Stimulated activated naive CD8-positive, alpha-beta T cell treated with anti-CD3 and anti-CD28 coated beads, Interleukin-15, Interleukin-2, amounts not matched to agents 100 U/mL and 50 U/mL, for 24 hours (primary cell): ENCODE measurements at places on chromosomes 13 and 19.

DNA sequence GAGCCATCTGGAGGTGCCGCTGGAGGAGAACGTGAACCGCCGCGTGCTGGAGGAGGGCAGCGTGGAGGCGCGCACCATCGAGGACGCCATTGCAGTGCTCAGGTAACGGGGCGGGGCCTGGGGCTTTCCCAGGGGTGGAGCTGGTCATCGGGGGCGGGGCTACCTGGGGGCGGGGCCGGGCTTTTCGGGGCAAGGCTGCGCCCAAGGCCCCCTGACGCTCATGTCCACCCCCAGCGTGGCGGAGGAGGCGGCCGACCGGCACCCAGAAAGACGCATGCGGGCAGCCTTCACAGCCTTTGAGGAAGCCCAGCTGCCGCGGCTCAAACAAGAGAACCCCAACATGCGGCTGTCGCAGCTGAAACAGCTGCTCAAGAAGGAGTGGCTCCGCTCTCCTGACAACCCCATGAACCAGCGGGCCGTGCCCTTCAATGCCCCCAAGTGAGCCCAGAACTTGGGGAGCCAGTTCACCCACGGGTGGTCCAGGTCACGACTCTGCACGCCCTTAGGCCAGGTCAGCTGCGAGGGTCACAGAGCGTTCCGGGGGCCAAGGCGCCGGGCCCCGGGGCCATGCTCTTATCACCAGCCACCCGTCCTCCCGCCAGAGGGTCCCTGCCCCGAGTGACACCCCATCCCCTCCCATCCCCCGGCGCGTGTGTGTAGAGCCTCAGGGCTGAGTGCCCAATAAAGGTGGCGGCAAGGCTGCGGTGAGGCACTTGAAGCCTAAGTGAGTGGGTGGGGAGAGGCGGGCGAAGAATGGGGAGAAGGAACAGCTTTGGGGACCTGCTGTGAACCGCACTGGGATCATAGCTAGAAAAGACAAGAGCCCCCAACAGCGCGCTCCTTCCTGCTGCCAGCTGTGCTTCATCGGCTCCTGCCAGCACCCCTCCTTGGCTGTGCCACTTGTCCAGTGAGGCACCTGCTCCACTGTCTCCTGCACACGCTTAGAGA, 10.7 kb downstream of the CCDC124 start:
- DNase-seq, result no peak

- no peak for DNase-seq
Measured at GRCh38 chr19:4715529-4716221, 8.0 kb downstream of the DPP9 start.

GRCh38 chr13:94968040-94968756, 255.9 kb upstream of the SOX21 start:
- peak; percentile 5 for DNase-seq

DNA sequence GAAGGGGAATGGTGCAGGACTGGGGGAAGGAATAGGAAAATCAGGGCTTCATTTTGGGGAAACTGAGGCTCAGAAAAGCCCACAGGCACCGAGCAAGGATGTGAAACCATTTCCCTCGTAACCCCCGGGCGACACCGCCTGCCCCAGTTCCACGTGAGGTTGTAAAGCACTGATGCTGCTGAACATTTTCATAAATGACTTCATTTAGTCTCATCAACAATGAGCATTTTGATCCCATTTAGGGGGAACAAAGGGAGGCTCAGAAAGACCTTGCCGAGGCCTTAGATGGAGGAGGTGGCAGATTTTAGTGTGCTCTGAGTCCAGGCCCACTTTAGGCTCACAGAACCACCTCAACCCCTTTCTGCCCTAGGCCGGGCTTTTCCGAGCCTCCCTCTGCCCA, 20.5 kb upstream of the FBXO27 start:
- DNase-seq, result no peak

DNA sequence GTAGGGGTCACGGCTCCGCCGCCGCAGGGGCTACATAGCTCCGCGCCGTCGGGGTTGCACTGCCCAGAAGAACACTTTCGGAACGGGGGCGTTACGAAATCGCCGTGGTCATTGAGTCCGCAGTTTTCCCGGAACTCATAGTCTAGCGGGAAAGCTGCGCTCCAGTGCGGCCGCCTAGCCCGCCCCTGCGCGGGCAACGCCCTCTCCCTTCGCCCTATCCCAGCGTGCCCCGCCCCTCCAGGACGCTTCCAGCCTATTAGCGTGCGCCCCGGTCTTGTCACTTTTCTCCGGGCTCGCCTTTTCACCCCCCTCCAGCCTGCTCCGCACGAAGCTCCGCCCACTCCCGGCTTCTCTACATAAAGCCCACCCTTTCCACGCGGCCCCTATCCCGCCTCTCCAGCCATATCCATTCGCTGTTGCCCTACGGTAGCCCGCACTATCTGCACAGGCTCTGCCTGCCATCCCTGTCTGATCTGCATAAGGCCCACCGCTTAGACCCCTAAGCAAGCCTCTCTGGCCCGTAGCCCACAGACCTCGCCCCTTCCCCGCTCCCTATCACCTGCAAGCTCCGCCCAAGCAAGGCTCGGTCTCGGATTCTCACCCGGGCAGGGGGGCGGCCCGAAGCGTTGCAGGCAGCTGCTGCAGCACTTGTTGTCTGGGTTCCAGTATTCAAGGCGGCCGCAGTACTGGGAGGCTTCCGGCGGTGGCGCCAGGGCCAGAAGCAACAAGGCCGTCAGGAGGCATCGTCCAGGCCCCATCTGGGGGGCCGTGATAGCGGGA, 1.6 kb downstream of the IGFLR1 start:
- peak; percentile 98 for DNase-seq

DNA sequence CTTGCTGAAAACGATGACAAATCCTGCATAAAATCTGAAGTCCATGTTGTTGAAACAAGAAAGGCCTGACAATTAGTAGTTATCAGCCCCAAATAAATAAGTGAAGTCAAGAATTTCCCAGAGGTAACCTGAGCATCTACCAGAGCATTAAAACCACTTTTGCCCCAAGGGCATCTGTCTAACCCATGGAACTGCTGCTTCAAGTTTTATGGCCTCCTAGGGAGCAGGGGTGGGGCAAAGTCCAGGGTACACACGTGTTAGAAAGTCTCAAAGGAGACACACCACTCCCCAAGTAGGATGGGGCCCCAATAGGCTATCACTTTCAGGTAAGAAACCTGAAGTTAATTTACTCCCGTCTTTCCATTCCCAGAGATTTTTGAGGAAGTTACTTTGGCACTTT, 81.1 kb downstream of the CACNA1A start:
- DNase-seq, result no peak

- no peak for DNase-seq
Measured at GRCh38 chr13:35906636-35907035, 224.5 kb downstream of the DCLK1 start.
